ENCODE measurements at places on chromosomes 7 and 10.

GRCh38 chr7:90178679-90179278 is 24.5 kb downstream of the STEAP1 start:
- no peak for DNase-seq

DNA sequence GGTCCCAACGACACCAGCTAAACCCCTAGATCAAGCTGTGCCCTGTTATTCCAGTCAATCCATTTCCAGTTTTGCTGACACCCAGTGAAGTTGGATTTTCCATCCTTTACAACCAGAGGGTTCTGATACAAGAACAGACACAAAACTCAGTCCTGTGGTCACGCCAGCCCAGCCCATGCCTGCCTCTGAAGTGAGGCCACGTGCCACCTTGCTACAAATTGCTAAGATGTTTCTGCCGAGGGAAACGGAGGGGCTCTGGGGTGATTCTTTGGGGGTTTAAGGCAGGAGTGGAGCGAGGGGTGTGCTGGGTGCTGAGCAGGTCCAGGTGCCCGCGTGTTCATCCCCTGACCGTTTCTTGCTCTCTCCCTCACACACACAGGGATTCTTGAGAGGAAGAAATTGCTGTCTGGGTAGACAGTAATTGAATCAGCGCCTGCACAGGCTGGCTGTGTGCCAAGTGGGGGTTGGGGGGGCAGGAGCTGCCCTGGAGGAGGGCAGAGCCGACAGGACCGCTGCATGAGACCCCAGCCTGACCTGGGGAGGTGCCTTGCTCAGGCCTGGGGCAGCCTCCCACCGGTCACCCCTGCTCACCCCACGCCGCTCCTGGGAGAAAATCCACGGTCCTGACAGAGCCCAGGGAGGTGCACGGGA is 38.1 kb downstream of the ADAP1 start:
- no peak for DNase-seq

DNA sequence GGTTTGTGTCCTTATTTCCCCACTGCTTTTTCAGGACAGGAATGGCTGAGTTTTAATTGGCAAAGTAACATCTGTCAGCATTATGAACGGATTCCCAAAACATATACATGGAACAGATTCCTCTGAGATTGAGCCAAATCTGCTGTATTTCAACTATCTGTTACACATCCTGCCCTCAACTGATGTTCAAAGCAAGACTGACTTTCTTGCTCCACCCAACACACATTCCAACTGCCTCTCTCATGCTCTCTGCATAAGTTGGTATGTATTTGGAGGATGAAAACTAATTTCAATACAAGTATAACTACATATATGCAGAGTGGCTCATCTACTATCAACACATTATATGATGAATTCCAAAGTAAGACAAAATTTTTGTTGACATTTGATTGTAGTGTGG is 342.2 kb downstream of the GATA3 start:
- DNase-seq, result no peak

DNA sequence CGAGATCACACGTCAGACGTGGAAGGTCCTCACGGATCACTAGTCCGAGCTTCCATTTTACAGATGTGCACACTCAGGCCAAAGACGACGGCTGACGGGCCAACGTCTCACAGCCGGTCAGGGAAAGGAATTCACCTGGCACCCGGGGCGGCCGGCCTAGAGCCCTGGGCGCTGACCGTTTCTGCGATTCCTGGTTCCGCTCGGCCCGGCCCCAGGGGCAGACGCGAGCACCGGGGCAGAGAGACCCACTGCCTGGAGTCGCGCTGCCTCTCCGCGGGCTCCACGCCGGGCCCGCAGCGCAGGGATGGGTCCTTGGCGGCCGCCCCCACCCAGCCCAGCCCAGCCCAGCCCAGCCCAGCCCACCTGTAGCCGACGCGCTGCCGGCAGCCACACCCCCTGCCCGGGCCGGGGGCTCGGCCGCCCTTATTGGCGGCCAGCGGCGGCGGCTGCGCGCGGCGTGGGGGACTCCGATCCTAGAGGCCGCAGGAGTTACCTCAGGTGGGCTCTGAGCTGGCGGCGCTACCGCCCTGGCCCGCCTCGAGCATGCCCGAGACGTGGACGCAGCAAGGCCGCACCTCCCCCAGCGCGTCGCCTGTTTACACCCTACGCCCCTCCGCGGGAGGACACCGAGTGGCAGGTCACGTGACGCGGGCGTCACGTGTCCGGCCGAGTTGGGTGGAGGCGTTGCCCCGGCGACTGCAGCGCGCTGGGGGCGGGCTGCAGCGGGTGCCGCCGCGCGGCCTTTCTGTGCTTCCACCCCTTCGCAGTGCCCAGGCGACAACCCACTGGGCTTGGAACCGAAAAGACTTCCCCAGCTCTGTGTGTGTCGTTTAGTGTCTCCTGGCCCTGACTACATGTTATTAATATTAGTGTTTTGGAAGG is 78.1 kb downstream of the ZFAND4 start:
- peak; percentile 90 for DNase-seq

- no peak for DNase-seq
These were observed 552.6 kb downstream of the LRMDA start for GRCh38 chr10:75984067-75984466.

GRCh38 chr7:32532716-32533115 is 37.4 kb downstream of the AVL9 start:
- DNase-seq, result no peak

DNA sequence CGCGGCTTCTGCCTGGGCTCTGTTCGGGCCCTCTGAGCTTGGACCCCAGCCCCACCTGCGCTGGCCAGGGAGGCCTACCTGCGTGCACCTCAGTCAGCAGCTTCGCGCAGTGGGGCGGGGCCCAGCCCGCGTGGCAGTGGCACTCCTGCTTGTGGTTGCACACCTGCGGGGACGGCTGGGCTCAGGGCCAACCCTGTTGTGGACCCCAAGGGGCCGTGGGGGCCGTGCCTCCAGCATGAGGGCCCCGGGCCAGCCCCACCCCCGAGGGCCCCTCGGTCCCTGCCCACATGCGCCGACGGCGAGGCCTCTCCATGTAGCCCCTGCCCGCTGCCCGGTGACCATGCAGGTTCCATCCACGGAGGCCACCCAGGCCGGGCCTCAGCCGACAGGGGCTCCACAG is 7.3 kb downstream of the ADAM8 start:
- no peak for DNase-seq

DNA sequence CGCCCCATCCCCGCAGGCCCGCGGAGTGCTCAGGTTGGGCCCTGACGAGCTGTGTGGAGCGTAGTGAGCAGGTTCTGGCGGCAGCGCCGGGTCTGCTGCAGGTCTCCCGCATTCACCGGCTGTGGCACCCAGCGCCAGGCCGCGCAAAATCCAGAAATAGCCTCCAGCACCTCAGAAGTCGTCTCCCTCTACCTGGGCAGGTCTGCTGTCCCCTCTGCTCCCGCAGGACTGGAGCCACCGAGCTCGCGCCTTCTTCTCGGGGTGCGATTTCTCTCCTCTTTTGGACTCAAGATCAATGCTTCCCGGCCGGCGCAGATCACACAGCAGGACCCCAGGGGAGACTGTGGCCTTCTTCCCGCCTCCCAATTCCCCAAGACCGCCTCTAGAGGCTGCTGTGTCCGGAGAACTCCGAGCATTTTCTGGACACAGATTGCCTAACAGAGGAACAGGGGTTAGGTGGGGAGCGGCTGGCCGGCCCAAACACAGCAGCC is 8.4 kb downstream of the TLX1 start:
- DNase-seq, result no peak

DNA sequence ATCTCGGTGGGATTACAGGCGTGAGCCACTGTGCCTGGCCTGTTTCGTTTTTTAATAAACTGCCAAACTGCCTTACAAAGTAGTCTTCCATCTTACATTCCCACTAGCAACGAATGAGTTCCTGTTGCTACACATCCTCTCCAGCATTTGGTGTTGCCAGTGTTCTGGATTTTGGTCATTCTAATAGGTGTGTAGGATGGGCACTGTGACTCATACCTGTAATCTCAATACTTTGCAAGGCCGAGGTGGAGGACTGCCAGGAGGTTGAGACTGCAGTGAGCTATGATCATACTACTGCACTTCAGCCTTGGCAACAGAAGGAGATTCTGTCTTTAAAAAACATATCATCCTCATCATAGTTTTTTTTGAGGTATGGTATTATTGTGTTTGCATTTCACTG is 21.4 kb upstream of the RSBN1L start:
- no peak for DNase-seq

DNA sequence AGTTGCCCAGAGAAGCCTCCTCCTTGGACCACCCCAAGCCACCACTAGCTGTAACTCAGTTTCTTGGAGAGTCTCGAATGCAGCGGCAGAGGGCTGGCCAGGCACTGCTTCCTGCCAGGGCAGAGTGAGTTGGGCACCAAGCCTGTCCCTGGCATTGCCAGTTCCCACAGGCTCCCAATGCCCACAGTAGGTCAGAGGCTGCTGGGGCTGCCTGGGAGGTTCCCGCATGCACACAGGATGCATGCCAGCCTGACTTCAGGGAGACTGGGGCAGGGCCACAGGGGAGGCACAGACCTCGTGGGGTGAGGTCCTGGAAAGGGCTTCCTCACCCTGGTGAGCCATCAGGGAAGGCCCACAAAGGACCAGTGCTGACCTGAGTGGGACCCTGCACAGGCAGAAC is 152.8 kb downstream of the ZNF248 start:
- no peak for DNase-seq

DNA sequence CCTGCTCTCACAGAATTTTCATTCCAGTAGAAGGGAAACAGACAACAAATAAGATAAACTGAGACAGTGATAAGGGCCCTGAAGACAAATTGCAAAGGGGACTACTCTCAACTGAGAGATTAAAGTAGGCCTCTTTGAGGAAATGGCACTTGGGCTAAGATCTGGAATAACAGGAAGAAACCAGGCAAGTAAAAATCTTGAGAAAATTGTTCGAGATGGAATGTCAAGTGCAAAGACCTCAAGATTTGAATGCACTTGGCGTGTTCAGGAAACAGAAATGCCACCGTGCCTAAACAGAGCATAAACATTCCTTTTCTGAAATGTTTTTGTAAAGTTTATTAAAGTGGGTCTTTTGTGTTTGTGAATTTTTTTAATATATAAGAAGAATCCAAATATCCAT is 10.7 kb downstream of the ARMH3 start:
- no peak for DNase-seq

DNA sequence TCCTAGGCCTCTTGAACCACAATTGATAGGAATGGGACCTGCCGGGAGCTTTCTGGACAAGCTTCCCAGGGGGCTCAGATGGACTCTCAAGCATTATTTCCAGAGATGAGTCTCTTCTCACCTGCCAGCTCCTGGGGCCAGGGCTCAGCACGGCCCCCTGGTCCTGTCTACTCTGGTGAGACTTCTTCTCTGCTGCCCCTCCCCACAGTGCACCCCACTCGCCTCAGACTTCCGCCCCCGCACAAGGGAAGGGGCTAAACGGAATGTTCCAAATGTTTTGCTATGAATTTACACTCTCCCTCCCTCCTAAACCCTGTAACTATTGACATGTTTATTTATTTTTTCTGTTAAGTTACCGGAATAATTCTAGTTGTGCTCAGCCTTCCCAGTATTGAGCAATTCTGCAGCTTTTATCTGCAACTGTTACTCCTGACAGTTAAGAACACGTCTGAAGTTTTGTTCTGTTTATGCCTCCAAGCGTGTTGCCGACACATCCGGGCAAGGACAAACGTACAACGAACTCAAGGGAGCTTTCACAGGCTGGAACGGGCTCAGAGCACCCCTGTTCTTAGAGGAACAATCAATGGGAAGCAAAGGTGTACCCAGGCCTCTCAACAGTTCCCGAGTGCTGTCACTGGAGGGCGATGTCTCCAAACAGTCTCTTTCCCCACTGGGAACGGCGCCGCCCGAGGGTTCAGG is 55.2 kb downstream of the FHIP2A start:
- DNase-seq, result peak; percentile 31

GRCh38 chr7:13981070-13981469 is 8.4 kb downstream of the ETV1 start:
- no peak for DNase-seq

GRCh38 chr10:17181110-17181509 is 20.4 kb downstream of the TRDMT1 start:
- no peak for DNase-seq

DNA sequence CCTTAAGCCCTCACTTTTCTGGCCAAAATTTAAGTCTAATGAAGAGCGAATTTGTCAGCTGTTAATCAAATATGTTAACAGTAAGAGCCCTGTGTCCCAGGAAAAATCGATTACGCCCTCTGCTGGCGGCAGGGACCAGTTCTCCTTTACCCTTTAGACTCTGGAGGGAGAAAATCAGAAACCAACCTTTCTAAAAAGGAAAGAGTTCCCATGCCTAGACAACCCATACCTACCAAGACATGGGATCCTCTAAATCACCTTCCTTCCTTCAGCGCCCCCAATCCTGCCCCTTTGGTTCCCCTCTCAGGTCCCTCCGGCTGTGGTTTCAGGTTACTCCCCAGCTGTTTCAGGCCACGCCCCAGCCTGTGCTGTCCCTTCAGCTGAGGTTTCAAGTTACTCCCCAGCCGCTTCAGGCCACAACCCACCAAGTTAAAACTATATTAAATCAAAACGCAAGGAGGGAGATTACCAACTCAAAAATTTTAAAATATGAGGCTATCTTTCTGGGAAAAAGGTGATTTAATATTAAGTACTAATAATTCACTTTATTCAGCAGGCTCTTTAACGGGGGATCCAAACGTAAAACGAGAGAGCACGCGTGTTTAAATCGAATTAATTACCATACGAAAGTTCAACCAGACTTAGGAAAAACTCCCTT is 1.4 kb upstream of the AKR1B15 start:
- DNase-seq, result peak; percentile 60

GRCh38 chr7:73703757-73704639 is 15.5 kb downstream of the STX1A start:
- DNase-seq, result peak; percentile 38

DNA sequence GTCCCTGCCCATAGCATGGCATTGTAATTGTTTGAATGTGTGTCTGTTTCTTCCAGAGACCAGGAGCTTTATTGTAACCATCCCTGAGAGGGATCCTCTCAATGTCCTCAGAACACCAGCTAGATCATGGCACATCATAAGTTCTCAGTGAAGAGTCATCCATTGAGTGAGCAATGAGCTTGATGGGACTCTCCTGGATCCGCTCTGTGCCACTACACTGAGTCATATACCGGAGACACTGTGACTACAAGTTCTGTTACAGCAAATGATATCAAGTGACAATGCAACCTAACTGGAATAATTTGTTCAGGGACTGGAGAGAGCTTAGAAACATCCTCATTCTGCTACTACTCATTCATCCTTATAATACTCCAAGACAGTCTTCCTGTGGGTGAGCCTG is 25.1 kb downstream of the MRPS24 start:
- DNase-seq, result no peak

DNA sequence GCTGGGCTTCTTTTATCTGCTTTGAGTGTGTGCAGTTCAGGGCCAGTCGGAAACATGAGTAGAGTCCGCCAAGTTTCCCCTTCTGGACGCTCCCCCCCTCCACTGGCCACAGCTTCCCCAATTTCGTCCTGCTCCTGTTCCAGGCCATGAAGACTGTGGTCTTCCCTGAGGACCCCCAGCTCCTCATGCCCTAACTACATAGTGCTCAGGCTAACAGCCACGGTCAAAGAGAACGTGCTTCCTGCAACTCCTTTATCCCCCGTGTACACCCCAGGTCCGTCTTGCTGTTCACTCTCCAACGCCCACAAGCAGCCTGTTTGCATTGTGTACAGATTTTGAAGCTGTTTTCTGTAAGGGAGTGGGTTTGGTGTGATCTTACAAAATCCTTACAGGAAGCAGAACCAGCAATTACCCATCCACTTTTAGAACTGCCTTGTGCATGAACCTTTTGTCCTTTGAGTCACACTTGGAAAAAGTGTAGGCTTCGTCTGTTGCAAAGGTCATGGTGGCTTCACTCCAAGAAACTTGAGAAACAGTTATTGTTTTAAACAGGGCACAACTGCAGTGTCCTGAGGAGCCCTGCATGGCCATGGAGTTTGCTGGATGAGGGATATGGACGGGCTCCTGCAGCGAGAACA is 77.0 kb upstream of the FAM20C start:
- DNase-seq, result no peak

- peak; percentile 58 for DNase-seq
These were observed 103.8 kb upstream of the PPIF start for GRCh38 chr10:79243181-79244067.
